ENCODE measurements at places on chromosomes 5 and 9. TPM values are rescaled to one million over a fixed set of nuclear protein-coding genes. Genes with fewer than 3 reads are reported as not detected.

TMEM215 gene
- total RNA-seq, result not detected

DNA sequence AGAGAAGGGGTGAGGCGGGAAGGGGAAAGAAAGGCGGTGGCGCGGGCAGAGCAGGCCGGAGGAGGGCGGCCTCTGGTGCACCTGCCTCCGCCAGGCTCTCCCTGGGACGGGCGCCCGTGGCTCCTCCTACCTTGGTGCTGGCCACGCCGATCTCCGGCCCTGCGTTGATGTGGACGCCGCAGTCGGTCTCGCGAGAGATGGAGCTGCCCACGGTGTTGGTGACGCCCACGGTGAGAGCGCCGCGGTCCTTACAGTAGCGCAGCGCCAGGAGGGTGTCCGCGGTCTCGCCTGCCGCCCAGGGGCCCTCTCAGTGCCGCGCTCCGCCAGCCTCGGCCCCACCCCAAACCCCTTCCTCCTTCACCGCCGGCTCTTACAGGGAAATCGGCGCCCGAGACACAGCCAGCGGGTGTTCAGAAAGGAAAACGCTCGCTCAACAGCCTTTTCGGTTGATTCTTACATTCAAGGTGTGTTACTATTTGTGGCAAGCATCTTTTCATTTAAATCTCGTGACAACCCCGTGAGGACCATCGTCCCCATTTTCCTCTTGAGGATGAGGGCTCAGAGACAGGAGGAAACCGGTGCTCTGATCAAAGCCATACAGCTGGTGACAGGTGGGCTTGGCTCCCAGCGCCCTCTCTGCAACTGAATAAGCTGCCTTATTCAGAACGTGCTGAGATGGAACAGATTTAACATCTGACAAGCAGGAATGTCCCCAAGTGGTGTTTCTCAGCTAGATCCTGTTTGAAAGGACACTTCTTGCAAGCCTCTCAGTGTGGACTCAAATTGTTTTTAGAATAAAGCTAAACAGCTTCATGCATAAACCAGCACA is 22.0 kb upstream of the MAPK9 start:
- no peak overlapping the region for H3K27ac ChIP-seq
- H3K36me3 ChIP-seq, result peaks cover 15% of the 10 kb centered on the region
- no peak overlapping the region for H3K4me3 ChIP-seq
- H3K27me3 ChIP-seq, result no peaks in the 10 kb centered on the region

GRCh38 chr5:134149571-134150303 is 27.0 kb downstream of the SKP1 start:
- no peak overlapping the region for H3K4me3 ChIP-seq
- H3K4me1 ChIP-seq, result peaks cover 19% of the 10 kb centered on the region
- no peaks in the 10 kb centered on the region for H3K27me3 ChIP-seq

CORO2A gene
- 2.2 TPM for total RNA-seq

GPR151 gene
- total RNA-seq, result not detected

DNA sequence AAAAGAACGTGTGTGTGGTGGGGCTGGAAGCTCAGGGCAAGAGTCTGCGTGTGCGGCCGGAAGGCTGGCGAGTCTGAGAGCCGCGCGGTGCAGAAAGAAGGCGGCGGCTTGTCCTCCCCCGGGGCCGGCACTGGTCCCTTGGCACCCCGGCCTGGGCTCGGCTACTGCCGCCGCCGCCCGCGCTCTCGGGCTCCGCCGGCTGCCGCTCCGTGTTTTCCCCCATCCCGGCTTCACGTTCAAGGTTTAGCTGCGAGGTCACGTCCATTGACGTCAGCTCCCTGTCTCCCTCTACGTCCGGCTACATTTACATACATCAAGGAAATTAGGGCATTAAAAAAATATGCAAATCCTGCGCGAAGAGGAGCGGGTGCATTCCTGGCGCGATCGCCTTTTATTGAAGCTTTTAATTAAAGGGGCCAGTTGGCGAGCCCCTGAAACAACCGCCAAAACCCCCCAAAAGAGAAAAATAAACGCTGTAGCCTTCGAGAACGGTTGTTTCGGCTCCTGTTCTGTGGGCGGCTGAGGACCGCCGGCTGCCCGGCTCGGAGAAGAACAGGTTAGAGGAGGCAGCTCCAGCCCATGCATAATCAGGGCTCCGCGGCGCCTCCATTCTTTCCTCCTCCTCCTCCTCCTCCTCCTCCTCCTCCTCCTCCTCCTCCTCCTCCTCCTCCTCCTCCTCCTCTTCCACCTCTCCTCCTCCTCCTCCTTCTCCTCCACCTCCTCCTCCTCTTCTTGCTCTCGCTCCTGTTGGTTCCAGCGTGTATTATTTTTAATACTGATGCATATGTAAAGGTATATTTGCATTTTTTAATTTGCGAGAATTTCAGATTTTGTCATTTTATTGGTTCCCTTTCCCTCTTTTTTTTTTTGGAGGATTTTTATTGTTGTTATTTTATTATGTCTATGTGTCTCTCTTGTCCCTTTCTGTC is 207.0 kb downstream of the MEF2C start:
- no peaks in the 10 kb centered on the region for H3K4me1 ChIP-seq
- peaks cover 83% of the 10 kb centered on the region for H3K27me3 ChIP-seq
- no peak overlapping the region for H3K27ac ChIP-seq
- peak; percentile 58 for DNase-seq

C5orf58 gene
- total RNA-seq, result not detected
